ENCODE measurements at places on chromosomes 3 and 15. TPM values are rescaled to one million over a fixed set of nuclear protein-coding genes. Genes with fewer than 3 reads are reported as not detected.
A peak's percentile ranks its signal among the peaks of the same experiment; 100 is the strongest.

DNA sequence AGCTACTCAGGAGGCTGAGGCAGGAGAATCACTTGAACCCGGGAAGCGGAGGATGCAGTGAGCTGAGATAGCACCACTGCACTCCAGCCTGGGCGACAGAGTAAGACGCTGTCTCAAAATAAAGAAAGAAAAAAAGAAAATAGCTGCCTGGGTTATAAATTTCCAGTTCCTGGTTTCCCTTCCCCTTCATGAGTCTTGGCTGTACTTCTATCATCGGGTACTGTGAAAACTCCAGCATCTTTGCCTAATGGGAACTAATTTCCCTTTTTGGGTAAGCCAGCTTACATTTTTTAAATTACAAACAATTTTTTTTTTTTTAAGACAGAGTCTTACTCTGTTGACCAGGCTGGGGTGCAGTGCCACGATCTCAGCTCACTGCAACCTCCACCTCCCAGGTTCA is 15.0 kb downstream of the DENND4A start:
- no peak for DNase-seq

GRCh38 chr3:168883145-168883544 is 780.4 kb downstream of the MECOM start:
- DNase-seq, result no peak

The TMCO5A gene
- polyA plus RNA-seq, result not detected

GRCh38 chr3:156811089-156811862 is 14.9 kb upstream of the LEKR1 start:
- no peak for DNase-seq

The ASB14 gene
- 0.78 TPM for polyA plus RNA-seq

DNA sequence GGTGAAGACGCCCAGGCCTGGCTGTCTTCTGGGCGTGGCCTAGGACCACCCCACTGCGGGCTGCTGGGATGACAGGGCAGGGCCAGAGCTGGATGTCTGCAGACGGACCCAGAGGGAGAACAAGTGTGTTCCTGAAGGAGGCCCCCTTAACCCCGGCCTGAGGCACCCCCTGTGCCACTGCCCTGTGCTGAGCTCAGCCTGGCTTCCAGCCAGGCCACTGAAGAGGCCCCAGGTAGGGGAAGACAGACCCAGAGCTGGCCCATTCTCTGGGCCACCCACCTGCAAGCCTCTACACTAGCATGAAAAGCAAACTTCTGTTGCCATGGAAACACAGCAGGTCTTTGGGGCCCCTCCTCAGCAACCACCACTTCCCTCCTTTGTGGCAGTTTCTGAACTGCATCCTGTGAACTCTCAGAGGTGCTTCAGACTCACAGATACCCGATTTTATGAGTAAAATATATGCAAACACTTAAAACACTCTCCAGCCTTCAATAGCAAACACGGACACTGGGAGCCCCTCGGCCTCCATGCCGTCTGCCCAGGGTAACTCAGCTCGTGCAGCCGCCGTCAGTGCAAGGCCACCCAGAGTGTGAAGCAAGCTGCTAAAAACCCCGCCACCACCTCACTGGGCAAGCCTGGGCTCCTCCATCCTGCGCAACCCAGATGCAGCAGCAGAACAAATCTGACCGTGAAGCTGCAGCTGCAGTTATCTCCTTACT is 42.5 kb downstream of the CMTM6 start:
- no peak for DNase-seq

GRCh38 chr3:53754325-53754724 is 91.9 kb downstream of the CHDH start:
- no peak for DNase-seq

The MKRN2OS gene
- polyA plus RNA-seq, result 0.98 TPM

DNA sequence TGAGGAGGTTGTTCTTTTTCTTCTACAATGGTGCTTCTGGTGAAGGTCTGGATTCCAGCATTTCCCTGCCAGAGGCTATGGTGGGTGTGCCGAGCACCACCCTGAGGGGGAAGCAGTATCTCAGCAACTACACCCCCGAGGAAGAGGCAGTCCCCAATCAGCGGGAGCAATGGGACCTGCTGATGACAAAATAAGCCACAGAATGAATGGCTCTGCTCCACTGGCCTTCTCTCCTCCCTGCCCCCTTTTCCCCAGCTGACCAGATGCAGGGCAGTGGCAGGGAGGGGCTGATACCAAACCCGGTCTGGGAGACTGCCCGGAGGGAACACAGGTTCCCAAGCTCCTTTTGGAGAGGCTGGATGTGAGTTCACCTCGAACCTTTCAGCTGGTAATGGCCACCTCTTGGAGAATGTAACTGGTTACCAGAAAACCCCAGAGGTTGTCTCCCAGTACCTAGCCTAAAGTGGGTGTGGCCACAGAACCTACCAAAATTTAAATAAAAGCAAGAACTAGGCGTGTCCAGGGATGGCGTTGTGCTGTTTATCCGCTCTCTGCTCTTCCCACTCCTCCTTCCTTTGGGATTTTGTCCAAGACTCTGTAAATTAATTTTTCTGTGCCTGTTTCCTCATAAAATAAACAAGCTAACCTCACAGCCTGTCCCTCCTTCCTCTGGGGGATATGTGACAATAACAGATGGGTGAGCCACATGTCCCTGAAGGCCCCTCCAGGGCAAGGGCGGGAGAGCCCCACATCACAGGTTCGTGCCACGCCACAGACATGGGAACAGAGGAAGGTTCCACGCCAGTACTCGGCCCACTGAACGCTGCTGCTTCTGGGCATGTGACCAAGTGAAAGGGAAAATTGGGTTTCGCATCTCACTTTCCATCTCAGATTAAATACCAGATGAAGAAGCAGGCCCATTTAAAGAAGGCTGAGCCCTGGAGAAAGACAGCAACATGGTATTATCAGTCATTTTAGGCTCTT is 35.1 kb upstream of the SPTBN5 start:
- DNase-seq, result no peak

- DNase-seq, result no peak
Measured at GRCh38 chr3:20056725-20057611, 16.7 kb downstream of the KAT2B start.

The HGD gene
- polyA plus RNA-seq, result 80.2 TPM

The MESP2 gene
- 0.24 TPM for polyA plus RNA-seq

- no peak for DNase-seq
Measured at GRCh38 chr15:78224023-78224411, 10.3 kb downstream of the ACSBG1 start.

The UNC45A gene
- 68.7 TPM for polyA plus RNA-seq

The ARGFX gene
- not detected for polyA plus RNA-seq

- no peak for DNase-seq
Measured at GRCh38 chr3:123337948-123338619, 110.8 kb downstream of the ADCY5 start.

- no peak for DNase-seq
Measured at GRCh38 chr15:55528812-55529211, 20.8 kb upstream of the DNAAF4 start.

The MON1A gene
- polyA plus RNA-seq, result 8.0 TPM

- DNase-seq, result no peak
Measured at GRCh38 chr3:129624347-129625071, 18.0 kb upstream of the PLXND1 start.

DNA sequence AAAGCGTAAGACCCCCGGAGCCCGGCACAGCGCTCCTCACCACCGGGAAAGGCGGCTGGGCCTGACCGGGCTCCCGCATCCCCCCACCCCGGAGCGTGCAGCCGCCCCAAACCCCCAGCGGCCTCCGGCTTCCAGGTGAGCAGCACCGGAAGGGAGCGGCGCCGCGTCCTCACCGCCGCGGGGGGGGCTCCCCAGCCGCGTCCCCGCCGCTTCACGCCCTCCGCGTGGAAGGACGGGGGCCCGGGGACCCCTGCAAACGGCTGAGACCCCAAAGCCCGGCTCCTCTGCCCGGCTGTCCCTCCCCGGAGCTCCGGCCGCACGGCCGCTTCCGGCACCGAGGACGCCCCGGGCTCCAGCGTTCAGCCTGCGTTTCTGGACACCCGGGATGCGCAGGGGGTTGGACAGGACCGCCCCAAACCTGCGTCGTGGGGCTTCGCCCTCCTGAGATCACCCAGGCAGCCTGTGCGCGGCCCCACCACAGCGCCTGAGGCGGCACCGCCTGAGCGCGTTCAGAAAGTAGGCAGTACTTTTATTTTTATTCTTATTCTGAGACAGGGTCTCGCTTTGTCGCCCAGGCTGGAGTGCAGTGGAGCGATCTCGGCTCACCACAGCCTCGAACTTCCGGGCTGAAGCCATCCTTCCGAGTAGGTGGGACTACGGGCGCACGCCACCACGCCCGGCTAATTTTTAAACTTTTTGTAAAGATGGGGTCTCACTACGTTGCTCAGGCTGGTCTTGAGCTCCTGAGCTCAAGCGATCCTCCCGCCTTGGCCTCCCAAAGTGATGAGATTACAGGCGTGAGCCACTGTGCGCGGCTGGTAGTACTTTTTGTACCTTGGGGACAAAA is 51.6 kb upstream of the BLM start:
- DNase-seq, result peak; percentile 42

DNA sequence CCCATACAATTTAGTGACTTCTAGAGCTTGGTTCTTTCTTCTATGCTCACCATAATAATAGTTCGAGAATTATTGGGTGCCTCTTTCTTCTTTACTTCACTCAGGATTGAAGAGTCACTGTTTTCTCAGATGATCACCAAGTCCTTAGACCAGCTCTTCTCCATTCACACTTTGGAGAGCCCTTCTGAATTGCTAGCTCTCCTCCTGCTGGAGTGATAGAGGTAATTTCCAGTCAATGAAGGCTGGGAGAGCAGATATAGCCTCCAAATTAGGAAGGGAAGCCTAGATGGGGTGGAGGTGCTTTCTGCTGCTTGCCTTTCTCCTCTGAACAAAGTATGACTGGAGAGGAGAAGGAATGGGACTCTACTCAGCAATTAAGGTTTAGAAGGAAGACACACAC is 10.7 kb upstream of the BBX start:
- no peak for DNase-seq

- DNase-seq, result no peak
Measured at GRCh38 chr3:193330555-193331204, 47.9 kb downstream of the ATP13A5 start.

DNA sequence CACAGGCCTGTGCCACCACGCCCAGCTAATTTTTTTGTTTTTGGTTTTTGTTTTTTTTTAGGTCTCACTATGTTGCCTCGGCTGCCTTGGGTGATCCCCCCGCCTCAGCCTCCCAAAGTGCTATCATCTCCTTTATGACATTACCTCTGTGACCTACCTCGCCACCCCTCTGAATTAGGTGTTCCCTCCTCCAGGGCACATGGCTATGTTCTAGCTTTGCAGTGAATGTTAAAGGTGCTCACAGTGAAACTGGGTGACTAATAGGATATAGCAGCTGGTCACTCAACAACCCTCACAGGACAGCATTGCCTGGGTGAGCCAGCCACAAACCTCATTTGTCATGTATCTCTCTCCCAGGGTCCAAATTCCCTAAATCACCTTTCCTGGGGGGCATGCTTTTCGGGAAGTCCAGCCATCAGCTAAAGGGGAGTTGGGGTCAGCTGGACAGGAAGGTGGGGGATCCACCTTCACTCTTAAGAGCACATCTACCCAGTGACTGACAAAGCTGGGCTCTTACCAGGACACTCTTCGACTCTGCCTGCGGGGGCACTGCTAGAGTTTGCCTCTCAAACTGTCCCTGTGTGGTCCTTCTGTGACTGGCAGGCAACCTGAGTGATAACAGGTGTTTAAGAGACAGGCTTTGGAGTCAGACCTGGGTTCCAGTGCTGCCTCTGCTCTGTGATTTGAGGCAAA is 1.6 kb upstream of the TTLL3 start:
- no peak for DNase-seq

The AGBL1 gene
- polyA plus RNA-seq, result not detected

DNA sequence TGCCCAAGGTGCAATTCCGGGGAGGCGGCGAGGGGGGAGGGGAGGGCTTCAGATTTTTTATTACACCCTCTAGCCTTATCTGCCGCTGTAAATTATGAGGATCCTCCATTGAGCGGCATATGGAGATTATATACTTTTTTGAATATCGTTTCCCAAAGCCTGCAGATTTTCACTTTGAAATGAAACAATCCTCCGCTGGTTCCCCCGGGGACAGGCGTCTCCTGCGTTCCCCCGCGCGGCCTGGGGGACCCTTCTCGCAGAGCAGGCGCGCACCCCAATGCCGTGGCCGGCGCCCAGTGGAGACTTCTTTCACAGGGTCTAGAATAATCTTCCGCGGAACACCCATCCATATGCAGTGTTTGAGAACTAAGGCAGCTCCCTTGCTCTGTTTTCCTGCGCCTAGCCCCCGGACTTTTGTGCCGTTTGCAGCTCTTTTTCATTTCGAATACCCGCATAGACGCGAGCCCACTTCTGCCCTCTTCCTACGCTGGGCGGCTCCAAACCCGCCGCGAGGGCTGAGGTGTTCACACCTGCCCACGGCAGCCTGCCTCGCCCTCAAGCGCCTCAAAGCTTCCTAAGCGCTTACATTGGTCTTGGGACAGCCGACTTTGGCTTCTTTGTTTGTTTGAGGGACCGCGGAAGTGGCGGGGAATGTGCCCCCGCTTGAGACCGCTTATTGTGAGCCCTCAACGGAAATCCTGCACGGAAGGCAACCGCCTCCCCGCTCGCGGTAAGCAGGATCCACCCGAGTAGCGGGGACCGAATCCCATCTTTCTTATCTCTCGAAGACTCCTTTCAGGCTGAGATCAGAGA is 7.5 kb downstream of the SOX14 start:
- DNase-seq, result no peak

- no peak for DNase-seq
Measured at GRCh38 chr3:162555761-162556160, 1059.2 kb downstream of the OTOL1 start.

DNA sequence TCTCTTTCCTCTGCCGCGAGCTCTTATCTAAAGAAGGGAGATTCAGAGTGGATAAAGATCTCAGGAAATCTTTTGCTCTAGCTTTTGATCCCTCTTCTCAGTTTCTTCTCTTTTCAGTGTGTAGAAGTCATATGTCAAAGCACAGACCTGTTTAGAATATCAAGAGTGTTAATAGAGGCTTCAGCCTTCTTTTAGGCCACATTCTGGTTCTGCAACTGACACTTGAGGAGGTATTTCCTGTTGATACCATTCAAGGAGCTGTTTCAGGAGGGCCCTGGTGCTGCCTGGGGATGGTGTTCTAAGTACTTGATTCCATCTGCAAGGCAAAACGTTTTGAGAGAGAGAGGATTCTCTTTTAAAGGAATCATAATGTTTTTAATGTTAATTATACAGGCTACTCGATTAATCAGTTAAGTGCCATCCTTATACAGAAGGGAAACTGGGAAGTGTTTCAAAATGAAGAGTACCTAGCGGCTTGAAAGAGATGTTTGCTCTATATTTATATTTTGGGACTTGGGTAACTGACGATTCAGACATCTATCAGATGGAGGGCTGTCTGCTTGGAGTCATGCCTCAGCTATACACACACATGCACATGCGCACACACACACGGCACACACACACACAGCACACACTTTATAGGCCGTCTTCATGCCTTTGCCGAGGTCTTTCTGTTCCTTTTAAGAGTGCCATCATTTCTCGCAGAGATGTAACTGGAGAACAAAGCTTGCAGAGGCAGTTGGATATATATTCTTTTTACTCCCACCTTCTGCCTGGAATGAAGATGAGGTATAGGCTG is 313.9 kb downstream of the PTPRG start:
- no peak for DNase-seq

The SERINC4 gene
- polyA plus RNA-seq, result 0.81 TPM

GRCh38 chr3:187744169-187745151 is 808 bp downstream of the BCL6 start:
- DNase-seq, result no peak

The GCSAM gene
- polyA plus RNA-seq, result 3.1 TPM

The CPB1 gene
- 1.2 TPM for polyA plus RNA-seq
